ENCODE measurements at places on chromosomes 2 and 18.

GRCh38 chr2:60312618-60313017, 240.8 kb downstream of the BCL11A start:
- DNase-seq, result no peak

- no peak for DNase-seq
These were observed 225.8 kb downstream of the NAPG start for GRCh38 chr18:10751653-10752052.

- DNase-seq, result no peak
These were observed 58.7 kb upstream of the SH3RF3 start for GRCh38 chr2:109070290-109070689.

DNA sequence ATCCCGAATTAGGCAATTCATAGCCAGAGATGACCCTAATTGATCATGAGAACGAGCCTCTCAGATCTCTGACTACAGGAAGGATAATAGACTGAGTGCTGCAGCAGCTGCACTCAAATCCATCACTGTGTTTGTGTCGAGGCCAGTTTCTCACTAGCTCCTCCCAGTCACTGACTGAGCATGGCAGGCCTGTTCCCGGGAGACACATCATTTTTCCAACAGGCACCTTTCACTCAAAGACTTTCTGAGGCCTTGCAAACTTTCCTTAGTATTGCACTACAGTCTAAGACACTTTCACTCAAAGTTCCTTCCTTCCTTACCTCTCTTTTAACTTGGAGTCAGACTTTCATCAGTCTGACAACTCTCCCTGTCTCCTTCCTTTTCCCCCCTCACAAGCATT, 13.7 kb downstream of the SOS1 start:
- DNase-seq, result no peak

GRCh38 chr18:53219853-53220252, 879.9 kb downstream of the DCC start:
- no peak for DNase-seq

DNA sequence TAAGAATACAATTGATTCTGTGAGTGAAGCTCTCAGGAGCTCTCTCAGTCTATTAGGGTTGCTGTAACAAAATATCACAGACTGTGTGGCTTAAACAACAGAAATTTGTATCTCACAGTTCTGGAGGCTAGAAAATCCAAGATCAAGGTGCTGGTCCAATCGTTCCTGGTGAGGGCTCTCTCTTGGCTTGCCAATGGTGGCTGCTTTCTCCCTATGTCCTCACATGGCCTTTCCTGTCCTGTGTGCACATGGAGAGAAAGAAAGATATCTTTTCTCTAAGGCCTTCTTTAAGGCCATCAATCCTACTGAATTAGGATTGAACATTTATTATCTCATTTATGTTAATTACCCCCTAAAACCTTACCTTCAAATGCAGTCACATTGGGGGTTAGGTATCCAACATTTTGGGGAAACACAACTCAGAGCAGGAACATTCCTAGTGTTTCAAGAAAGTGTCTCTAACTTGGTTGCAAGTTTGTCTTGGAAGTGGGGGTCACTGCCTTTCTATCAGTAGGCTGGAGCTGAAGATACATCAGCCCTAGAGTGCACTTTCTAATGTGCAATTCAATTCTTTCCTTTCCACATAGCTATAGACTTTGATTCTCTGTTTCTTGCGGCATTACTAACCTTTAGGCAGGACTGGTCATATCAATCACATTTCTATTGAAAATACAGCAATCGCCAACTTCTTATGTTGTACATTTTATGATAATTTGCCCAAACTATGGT, 24.8 kb downstream of the TFPI start:
- DNase-seq, result no peak

GRCh38 chr18:24060644-24061043, 46.1 kb downstream of the TTC39C start:
- no peak for DNase-seq

DNA sequence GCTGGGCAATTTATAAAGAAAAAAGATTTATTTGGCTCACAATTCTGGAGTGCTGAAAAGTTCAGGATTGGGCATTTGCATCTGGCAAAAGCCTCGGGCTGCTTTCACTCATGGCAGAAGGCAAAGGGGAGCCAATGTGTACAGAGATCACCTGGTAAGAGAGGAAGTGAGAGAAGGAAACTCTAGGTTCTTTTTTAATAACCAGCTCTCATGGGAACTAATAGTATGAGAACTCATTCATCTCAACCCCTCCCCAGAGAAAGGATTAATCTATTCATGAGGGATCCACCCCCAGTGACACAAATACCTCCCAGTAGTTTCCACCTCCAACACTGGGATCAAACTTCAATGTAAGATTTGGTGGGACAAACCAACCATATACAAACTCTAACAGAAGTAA, 129.0 kb downstream of the EVA1A start:
- DNase-seq, result no peak

GRCh38 chr2:131044757-131045150, 48.5 kb downstream of the FAM168B start:
- no peak for DNase-seq

- DNase-seq, result no peak
These were observed 215.6 kb downstream of the HDAC4 start for GRCh38 chr2:239184968-239185903.

DNA sequence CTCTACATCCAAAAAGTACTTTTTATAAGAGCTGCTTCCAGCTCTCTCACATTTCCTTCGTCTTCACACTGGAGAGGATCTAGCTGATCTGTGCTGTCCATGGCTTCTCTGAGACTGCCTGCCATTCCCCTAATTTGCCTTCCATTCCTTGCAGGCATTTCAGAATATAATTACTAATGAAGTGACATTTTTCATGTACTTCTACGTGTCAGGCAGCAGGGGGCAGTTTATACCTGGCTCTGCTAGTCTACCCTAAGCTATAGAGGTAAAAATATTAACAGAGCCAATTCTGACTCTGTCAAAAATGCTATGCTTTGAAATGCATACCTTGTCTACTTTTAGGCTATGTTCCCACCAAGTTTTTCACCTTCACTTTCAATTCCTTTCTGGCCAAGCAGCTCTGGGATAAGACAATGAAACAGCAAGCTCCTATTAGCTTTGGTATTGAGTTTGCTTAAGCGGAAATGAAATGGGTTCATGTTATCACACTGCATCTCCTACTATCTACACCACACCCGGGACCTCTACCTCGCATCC, 81.9 kb downstream of the MEP1B start:
- DNase-seq, result no peak

- no peak for DNase-seq
These were observed 73.9 kb upstream of the NCKAP5 start for GRCh38 chr2:133641942-133642725.

- peak; percentile 76 for DNase-seq
These were observed 83.0 kb downstream of the LPIN1 start for GRCh38 chr2:11829324-11829946.

- no peak for DNase-seq
These were observed 60.9 kb downstream of the C18orf63 start for GRCh38 chr18:74376523-74376922.

GRCh38 chr2:46315103-46315890, 18.1 kb downstream of the EPAS1 start:
- DNase-seq, result peak; percentile 91

- no peak for DNase-seq
These were observed 35.1 kb upstream of the RASGRP3 start for GRCh38 chr2:33441235-33441810.

GRCh38 chr18:68679528-68679927, 35.4 kb downstream of the TMX3 start:
- no peak for DNase-seq

DNA sequence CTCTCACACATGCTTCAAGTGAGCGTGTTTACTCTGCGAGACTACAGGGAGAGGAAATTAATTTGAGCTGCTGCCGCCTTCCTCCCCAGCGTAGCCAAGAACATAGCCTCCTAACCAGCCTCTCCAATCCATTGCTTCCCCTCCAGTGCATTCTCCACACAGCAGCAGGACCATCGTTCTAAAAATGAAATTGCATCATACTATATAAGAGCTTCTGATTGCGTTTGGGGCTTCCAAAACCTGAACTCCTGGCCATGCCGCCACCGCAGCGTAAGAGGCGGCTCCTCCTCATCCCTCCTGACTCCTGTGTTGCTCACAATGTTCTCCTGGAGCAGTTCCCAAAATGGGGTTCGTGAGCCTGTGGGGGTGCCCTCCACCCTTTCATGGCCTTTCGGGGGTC, 142.1 kb downstream of the MYT1L start:
- DNase-seq, result no peak

GRCh38 chr2:101704816-101705578, 7.5 kb downstream of the MAP4K4 start:
- no peak for DNase-seq

- no peak for DNase-seq
These were observed 71.5 kb upstream of the EPAS1 start for GRCh38 chr2:46225730-46226129.

GRCh38 chr2:237341872-237342271, 72.1 kb downstream of the COL6A3 start:
- DNase-seq, result no peak

DNA sequence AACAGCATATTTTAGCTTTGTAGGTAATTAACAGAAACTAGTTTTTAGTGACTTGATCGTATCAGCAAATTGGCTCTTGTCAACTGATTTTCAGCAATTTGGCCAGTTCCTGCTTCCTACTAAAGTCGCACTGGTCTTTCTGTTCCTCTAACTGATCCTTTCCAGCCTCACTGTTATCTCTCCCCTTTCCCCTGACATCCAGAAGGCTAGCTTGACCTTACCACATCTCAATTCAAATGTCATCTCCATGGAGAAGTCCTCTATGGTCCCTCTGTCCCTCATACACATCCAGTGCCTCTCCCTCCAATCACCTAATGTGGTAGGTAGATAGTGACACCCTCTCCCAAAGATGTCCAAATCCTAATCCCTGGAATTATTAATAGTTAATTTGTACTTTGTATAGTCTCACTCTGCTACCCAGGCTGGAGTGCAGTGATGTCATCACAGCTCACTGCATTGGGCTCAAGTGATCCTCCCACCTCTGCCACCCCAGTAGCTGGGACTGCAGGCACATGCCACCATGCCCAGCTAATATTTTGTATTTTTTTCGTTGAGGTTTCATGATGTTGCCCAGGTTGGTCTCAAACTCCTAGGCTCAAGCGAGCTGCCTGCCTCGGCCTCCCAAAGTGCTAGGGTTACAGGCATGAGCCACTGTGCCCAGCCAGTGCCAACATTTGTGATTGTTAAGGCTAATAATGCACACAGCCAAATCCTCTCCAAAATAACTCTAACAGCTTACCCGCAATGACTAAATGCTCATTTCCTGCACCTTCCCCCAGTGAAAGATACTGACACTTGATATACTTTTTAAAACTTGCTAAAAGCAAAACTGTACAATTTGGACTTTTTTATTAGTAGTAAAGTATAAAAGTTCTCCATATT, 16.9 kb downstream of the PSTPIP2 start:
- no peak for DNase-seq

DNA sequence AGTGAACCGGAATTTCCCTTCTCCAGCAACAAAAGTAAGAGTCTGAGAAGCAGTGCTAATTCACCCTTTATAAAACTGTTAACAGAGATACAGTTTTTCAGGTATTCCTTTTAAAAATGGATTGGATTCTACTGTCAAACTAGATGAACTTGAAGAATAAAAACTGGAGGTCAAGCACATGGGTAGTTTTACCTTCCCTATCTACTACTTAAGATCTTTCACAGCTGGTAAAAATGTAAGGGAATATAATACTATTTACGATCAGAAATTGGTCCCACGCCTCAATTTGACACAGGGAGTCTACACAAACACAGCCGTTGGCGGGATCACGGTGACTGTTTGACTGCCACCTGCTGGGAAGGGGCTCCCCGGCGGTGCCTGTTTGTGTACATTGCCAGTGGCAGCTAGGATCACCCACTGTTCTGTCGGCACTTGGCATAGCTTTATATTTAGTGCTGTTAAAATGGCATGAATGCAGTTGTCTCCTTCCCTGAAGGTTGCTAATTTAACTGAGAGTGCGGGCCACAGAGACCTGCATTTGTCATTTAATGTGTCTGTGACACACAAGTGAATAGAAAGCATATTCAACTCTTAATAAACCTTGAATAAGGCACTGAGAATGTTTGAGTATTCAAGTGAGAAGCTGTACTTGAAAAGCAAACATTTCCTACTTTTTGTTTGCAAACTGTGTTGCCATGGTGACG, 59.5 kb downstream of the ABCG8 start:
- peak; percentile 55 for DNase-seq

- no peak for DNase-seq
These were observed 90.2 kb upstream of the DNAJC10 start for GRCh38 chr2:182625814-182626213.

- DNase-seq, result no peak
These were observed 75.6 kb upstream of the MGAT5 start for GRCh38 chr2:134178138-134178877.
